Chondrocyte (in vitro differentiated cells): ENCODE measurements at places on chromosomes 5 and 9. TPM values are rescaled to one million over a fixed set of nuclear protein-coding genes. Genes with fewer than 3 reads are reported as not detected.

DNA sequence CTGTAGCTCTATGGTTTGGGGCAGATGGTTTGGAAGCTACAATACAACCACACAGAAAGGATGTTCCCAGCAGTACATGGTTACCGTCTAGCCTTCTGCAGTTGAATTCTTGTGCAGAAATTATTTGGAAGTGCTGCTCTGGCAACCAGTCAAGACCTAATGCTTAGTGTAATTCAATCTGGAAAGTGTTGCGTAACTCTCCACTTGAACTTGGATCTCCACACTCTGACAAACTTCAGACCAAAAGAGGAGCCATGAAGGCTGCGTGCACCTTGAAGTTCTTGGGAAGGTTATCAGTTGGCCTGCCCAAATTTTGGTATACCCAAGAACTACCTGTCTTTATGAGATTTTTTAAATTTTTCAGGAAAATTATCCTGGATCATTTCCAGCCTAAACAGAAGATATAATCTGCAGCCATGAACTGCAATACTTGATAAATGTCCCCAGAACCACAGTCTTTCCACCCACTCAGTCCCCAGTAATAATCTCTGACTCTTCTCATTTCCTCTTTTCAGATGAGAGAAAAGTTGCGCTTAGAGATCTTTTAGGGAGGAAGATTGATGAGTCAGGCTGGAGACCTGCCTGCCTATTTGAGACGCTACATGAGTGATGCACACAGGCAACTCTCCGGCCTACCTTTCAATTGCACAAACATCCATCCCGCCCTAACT lies 159.9 kb downstream of the FANCC start:
- H3K27ac ChIP-seq = peak overlapping the region; percentile 79
- H3K36me3 ChIP-seq = peaks cover 5% of the 10 kb centered on the region
- no peaks in the 10 kb centered on the region for H3K27me3 ChIP-seq
- H3K4me1 ChIP-seq = peaks cover 17% of the 10 kb centered on the region

GRCh38 chr5:160033546-160034252 lies 24.8 kb downstream of the TTC1 start:
- H3K4me3 ChIP-seq = no peak overlapping the region
- H3K36me3 ChIP-seq = peaks cover 23% of the 10 kb centered on the region
- no peak for DNase-seq
- no peak overlapping the region for H3K27ac ChIP-seq
- peaks cover 29% of the 10 kb centered on the region for H3K4me1 ChIP-seq
- no peaks in the 10 kb centered on the region for H3K27me3 ChIP-seq

DNA sequence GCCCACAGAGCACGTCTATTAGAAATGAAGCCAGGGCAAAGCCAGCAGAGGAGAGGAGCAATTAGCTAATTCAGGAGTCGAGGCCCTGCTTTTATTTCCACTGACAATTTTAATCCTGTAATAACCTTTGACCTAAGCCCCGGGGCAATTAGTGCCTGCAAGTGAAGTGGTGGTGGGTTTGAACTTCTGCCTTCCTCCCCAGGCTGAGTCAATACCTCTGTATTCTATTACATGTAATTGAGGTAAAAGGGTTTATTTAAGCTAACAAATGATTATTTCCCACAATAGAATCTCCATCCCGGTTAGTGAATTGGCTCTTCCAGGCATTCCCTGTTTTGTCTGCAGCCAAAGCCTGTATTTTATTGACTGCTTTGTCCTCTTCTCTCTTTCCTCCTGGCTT lies 49.9 kb downstream of the FGF18 start:
- H3K4me3 ChIP-seq = no peak overlapping the region
- no peak overlapping the region for H3K27ac ChIP-seq

DNA sequence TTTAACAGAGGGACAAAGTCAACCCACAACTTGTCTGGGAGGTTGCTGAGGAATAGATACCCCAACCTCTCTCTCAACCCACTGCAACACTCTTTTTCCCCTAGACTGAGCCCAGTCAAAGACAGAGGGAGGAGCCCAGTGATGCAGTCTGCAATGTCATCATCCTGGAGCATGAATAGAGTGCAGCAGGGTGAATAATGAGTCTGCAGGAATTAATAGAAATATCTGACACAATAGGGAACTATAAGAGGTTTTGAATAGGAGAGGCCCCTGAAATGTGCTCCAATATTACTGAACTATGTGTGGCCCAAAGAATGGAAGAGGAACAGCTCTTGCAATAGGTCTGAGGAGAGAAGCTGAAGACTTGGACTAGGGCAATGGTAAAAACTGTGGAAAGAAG lies 59.1 kb downstream of the PDCD1LG2 start:
- DNase-seq = no peak
- H3K4me3 ChIP-seq = no peak overlapping the region
- peaks cover 2% of the 10 kb centered on the region for H3K36me3 ChIP-seq

DNA sequence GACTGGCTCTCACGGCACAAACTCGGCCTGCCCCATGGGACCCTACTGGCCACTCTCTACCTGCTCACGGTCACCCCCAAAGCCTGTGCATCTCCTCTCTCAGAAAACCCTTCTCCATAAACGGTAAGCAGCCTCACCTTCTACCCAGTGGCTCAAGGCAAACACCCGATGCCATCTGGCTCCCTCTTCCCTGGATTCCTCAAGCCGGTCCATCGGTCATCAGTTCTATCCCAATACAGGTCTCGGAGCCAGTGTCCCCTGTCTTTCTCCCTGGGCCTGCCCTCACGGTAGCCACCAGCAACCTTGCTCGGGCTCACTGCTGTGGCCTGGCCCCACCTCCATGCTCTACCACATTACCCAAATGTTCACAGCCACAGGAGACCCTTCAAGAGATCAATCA lies 134.1 kb downstream of the ROR2 start:
- no peak overlapping the region for H3K4me3 ChIP-seq
- H3K27me3 ChIP-seq = no peaks in the 10 kb centered on the region
- no peak overlapping the region for H3K27ac ChIP-seq
- DNase-seq = no peak

- peaks cover 19% of the 10 kb centered on the region for H3K4me1 ChIP-seq
- DNase-seq = no peak
- no peaks in the 10 kb centered on the region for H3K36me3 ChIP-seq
- peak overlapping the region; percentile 62 for H3K27ac ChIP-seq
These were observed 83.5 kb downstream of the PDE4D start for GRCh38 chr5:59810041-59810440.

GRCh38 chr9:89544279-89544661 lies 46.4 kb upstream of the SEMA4D start:
- no peak overlapping the region for H3K27ac ChIP-seq
- H3K4me1 ChIP-seq = no peaks in the 10 kb centered on the region
- peaks cover 6% of the 10 kb centered on the region for H3K27me3 ChIP-seq

DNA sequence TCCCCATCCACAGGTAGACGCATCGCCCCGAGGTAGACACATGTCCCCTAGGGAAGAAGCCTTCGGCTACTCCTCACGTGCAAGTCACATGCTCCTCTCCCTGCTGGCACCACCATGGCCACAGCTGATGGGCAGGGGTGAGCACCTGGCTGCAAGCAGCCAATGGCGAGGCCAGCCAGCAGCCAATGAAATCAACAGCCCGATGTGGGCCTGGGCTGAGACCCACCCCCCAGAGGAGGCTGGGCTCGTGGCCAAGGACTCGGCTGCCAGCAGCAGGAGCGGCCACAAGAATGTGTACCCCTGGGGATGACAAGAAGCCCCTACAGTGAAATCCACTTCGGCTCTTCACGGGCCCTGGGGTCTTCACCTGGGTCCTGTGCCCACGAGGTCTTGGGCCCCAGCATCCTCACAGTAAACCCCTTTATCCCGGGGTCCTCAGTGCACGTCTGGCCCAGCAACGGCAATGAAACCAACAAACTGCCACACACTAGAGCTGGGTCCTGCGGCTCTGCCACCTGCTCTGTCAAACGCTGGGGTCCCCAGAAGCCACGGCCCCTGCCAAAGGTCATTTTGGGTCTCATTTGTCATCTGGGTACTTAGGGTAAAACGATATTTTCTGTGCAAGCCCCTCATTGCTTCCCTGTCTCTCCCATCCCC lies 22.1 kb upstream of the PTGES start:
- H3K27ac ChIP-seq = no peak overlapping the region
- H3K27me3 ChIP-seq = peaks cover 3% of the 10 kb centered on the region

DNA sequence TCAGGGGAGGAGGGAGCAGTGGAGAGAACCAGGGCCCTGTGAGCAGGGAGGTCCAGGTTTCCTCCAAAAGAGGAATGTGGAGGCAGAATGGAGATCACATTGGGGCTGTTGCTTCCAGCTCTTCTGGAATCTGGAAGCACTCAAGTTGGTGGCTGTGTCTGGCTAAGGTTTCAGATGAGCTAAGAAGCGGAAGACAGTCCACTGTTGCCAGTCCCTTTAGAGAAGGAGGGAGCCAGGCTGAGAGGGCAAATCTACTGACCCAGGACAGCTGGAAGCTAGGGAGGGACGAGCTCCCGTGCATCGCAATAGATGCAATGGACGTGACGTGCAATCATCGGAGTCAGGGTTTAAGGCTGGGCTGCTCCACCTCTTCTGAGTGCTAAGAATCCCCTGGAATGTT lies 71.2 kb downstream of the TENT4A start:
- peaks cover 1% of the 10 kb centered on the region for H3K36me3 ChIP-seq
- H3K27ac ChIP-seq = no peak overlapping the region
- H3K4me3 ChIP-seq = no peak overlapping the region
- no peak for DNase-seq
- H3K27me3 ChIP-seq = no peaks in the 10 kb centered on the region

- no peak overlapping the region for H3K4me3 ChIP-seq
- no peak for DNase-seq
These were observed 54.6 kb upstream of the MAP3K1 start for GRCh38 chr5:56760723-56761122.

GRCh38 chr5:44278469-44278868 lies 110.8 kb downstream of the FGF10 start:
- no peak for DNase-seq
- no peaks in the 10 kb centered on the region for H3K36me3 ChIP-seq
- no peak overlapping the region for H3K27ac ChIP-seq
- H3K4me3 ChIP-seq = no peak overlapping the region
- peaks cover 3% of the 10 kb centered on the region for H3K27me3 ChIP-seq

- H3K4me3 ChIP-seq = no peak overlapping the region
These were observed 511.7 kb downstream of the AGTPBP1 start for GRCh38 chr9:85230081-85230480.

DNA sequence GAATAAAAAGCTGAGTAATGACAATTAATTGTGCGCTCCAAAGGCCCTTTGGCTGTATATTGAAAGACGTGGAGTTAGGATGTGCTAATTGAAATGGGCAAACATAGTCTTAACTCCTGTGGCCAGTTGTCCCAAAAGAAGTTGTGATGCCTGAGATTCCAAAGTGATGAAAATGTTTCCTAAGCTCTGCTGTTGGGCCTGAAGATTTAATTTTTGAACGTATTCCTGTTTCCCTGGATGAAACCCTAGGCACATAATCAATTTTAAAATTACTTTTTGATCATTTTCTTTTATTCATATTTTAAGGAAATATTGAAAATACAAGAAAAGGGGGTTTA lies 87.9 kb downstream of the PRDM6 start:
- H3K4me3 ChIP-seq = no peak overlapping the region
- no peak overlapping the region for H3K27ac ChIP-seq
- no peaks in the 10 kb centered on the region for H3K27me3 ChIP-seq

- no peaks in the 10 kb centered on the region for H3K27me3 ChIP-seq
- DNase-seq = no peak
- H3K4me1 ChIP-seq = peaks cover 20% of the 10 kb centered on the region
- no peak overlapping the region for H3K27ac ChIP-seq
These were observed 263.5 kb downstream of the CWC27 start for GRCh38 chr5:65032250-65032649.

GRCh38 chr9:14212077-14212476 lies 101.9 kb downstream of the NFIB start:
- no peaks in the 10 kb centered on the region for H3K36me3 ChIP-seq
- no peaks in the 10 kb centered on the region for H3K27me3 ChIP-seq
- no peak overlapping the region for H3K4me3 ChIP-seq
- peaks cover 59% of the 10 kb centered on the region for H3K4me1 ChIP-seq
- peak overlapping the region; percentile 33 for H3K27ac ChIP-seq
- DNase-seq = no peak

GRCh38 chr5:139825690-139826089 lies 30.1 kb downstream of the PSD2 start:
- peaks cover 38% of the 10 kb centered on the region for H3K27me3 ChIP-seq
- DNase-seq = no peak
- H3K36me3 ChIP-seq = peaks cover 15% of the 10 kb centered on the region
- H3K4me1 ChIP-seq = no peaks in the 10 kb centered on the region
- H3K27ac ChIP-seq = no peak overlapping the region

DNA sequence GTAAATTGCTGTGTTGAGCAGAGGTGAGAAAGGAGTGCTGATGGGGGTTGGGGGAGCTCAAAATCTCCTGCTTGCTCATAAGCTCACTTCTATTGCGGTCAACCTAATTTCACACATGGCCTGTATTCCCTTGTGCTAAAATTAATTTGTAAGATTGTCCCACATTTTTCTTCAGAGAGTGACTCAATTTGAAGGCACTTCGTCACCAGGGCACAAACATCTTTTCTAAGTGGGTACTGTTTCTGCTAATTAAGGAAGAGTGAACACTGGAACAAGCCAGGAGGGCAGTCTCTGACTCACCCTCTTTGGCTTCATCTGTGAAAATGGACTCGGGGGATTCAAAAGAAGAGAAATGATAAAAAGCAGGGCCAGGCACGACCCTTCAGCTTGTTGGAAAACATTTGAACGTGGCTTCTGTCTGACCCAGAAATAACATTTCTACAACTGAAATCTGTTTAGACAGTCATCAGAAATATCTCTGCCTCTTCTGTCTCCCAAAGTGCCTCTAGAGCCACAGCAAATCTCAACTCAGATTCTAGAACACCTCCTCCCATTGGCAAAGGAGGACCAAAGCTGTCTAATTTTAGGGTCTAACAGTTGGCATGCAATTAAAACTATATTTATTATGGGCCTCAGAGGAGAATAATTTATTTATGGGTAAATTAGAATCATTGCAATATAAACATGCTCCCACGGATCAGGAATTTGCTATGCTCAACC lies 49.8 kb downstream of the FEM1C start:
- H3K36me3 ChIP-seq = no peaks in the 10 kb centered on the region
- no peak overlapping the region for H3K4me3 ChIP-seq
- DNase-seq = no peak
- H3K27me3 ChIP-seq = peaks cover 34% of the 10 kb centered on the region
- peaks cover 6% of the 10 kb centered on the region for H3K4me1 ChIP-seq
- no peak overlapping the region for H3K27ac ChIP-seq

GRCh38 chr5:125180231-125180829 lies 433.9 kb upstream of the ZNF608 start:
- no peaks in the 10 kb centered on the region for H3K36me3 ChIP-seq
- H3K27me3 ChIP-seq = no peaks in the 10 kb centered on the region
- no peak overlapping the region for H3K4me3 ChIP-seq
- no peak for DNase-seq
- no peaks in the 10 kb centered on the region for H3K4me1 ChIP-seq

DNA sequence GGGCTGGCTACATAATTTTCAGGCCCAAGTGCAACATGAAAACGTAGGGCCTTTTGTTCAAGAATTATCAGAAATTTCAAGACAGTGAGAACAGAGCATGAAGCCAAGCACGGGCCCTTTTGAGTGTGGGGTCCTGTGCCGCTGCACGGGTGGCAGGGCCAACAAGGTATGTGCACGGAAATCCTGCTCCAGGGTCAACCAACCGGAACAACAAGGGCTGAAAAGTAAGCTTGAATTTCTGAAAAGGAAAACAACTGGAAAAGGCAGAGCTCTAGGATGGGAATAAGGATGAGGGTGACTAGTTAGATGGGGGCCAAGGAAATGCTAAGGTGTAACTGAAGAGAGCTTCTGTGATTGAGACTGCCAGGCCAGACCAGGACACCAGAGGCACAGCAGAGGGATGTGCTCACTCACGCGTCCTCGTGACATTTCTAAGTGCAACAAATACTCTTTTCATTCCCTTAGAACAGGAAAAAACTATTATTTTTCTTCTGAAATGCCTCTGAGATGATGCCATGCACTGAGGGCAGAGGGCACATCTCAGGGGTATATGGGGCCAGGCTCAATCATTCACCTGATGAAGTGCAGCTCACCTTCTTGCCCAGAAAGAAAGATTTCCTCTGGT lies 80.6 kb upstream of the LRRTM2 start:
- peaks cover 38% of the 10 kb centered on the region for H3K4me1 ChIP-seq
- H3K4me3 ChIP-seq = no peak overlapping the region
- peak; percentile 66 for DNase-seq
- no peak overlapping the region for H3K27ac ChIP-seq

The ENG gene
- total RNA-seq = 81.3 to 101 TPM (median 89.5 TPM) in 3 replicates

The ISCA1 gene
- total RNA-seq = 24.1 to 29.2 TPM (median 25.1 TPM) in 3 replicates
